Muscle of leg (tissue), 16 donors: ENCODE measurements at places on chromosomes 6 and 20. TPM values are rescaled to one million over a fixed set of nuclear protein-coding genes. Genes with fewer than 3 reads are reported as not detected.
A peak's percentile ranks its signal among the peaks of the same experiment; 100 is the strongest.

DNA sequence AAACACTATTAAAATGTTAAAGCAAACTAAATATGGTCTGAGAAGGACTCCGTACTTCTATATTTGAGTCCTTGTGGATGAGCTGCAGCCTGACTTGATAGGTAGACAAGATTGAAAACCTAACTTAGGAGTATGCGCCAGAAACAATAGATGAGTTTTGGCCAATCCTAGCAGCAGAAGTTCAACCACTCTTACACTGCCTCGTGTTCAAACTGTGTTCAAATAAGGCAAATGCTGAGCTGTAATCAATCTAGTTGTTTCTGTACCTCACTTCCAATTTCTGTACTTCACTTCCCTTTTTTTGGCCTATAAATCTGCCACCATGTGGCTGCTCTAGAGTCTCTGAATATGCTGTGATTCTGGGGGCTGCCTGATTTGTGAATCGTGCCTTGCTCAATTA lies 13.2 kb upstream of the SERINC1 start:
- H3K27ac ChIP-seq = no peak overlapping the region
- H3K4me3 ChIP-seq = no peak overlapping the region
- H3K27me3 ChIP-seq = no peaks in the 10 kb centered on the region
- H3K4me1 ChIP-seq = no peaks in the 10 kb centered on the region

DNA sequence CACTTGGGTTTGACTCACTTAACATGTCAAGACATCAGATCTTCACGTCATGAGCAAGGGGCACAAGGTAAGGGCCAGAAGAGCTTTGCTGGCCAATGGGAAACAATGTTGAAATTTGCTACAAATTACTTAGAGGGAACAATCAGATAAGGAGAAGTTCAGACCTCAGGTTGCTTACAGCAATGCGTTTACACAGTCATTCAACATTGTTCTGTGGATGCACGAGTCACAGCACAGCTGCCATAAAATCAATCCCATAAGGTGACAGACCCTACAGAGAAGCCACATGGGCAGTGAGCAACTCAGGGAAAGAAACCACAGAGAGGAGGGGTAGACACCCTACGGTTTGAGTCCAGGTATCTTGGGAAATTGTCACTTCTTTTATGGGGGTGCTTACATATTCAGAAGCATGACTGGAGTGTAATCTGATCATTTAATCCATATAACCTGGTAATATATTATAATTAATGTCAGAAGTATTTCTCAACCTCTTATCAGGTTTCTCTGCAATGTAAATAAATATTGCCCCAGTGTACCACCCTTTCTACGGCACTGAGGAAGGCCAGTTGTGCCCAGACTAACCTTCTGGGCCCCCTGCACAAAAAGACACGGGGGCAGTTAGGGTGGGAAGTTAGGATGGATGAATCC lies 2.3 kb upstream of the SLC22A2 start:
- peaks cover 11% of the 10 kb centered on the region for H3K4me1 ChIP-seq
- no peak overlapping the region for H3K4me3 ChIP-seq
- no peaks in the 10 kb centered on the region for H3K27me3 ChIP-seq
- no peak overlapping the region for H3K27ac ChIP-seq

GRCh38 chr6:144265390-144265789 lies 19.7 kb upstream of the UTRN start:
- peak overlapping the region; percentile 83 for H3K27ac ChIP-seq
- no peak overlapping the region for H3K4me3 ChIP-seq

- no peak overlapping the region for H3K27ac ChIP-seq
- H3K4me3 ChIP-seq = no peak overlapping the region
- H3K4me1 ChIP-seq = peaks cover 2% of the 10 kb centered on the region
- H3K27me3 ChIP-seq = no peaks in the 10 kb centered on the region
- no peak for DNase-seq
- peaks cover 34% of the 10 kb centered on the region for H3K36me3 ChIP-seq
Observed at GRCh38 chr6:26404546-26404945, 2.5 kb downstream of the BTN3A1 start.

DNA sequence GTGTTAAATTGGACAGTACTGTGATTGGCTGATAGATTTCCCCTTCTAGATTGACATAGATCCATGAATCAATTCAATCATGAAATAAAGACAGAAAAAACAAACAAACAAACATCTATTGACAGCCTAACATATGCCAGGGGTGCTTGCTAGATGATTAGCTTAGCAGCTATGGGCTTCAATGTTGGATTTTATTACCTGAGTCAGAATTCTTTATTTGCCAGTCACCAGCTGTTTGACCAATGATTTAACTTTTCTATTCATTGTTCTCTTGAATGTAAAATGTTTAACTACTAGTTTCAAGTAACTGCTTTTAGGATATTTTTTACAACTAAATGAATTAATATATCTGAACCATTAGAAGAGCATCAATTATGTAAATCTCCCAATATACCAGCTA lies 901.3 kb upstream of the CITED2 start:
- no peaks in the 10 kb centered on the region for H3K36me3 ChIP-seq
- H3K27me3 ChIP-seq = no peaks in the 10 kb centered on the region
- no peak overlapping the region for H3K27ac ChIP-seq
- no peak for DNase-seq

GRCh38 chr6:132936646-132937045 lies 122.3 kb downstream of the RPS12 start:
- H3K27me3 ChIP-seq = no peaks in the 10 kb centered on the region
- no peak overlapping the region for H3K27ac ChIP-seq
- H3K4me1 ChIP-seq = peaks cover 10% of the 10 kb centered on the region
- no peaks in the 10 kb centered on the region for H3K36me3 ChIP-seq
- DNase-seq = no peak

- peak; percentile 45 for DNase-seq
- no peaks in the 10 kb centered on the region for H3K36me3 ChIP-seq
- H3K4me3 ChIP-seq = no peak overlapping the region
- H3K27ac ChIP-seq = no peak overlapping the region
- no peaks in the 10 kb centered on the region for H3K4me1 ChIP-seq
Observed at GRCh38 chr20:60857708-60858107, 394.4 kb upstream of the CDH4 start.

- H3K36me3 ChIP-seq = no peaks in the 10 kb centered on the region
- no peak for DNase-seq
- H3K4me1 ChIP-seq = peaks cover 16% of the 10 kb centered on the region
Observed at GRCh38 chr20:821731-822065, 11.8 kb upstream of the FAM110A start.

GRCh38 chr20:23048283-23049200 lies 930 bp downstream of the THBD start:
- peaks cover 50% of the 10 kb centered on the region for H3K27me3 ChIP-seq
- peak; percentile 56 for DNase-seq
- no peaks in the 10 kb centered on the region for H3K36me3 ChIP-seq
- H3K27ac ChIP-seq = peak overlapping the region; percentile 69
- peaks cover 51% of the 10 kb centered on the region for H3K4me1 ChIP-seq
- H3K4me3 ChIP-seq = peak overlapping the region; percentile 51

GRCh38 chr20:54017846-54018245 lies 52.5 kb downstream of the BCAS1 start:
- H3K36me3 ChIP-seq = no peaks in the 10 kb centered on the region
- H3K27me3 ChIP-seq = no peaks in the 10 kb centered on the region
- peak; percentile 72 for DNase-seq
- H3K4me3 ChIP-seq = no peak overlapping the region
- H3K27ac ChIP-seq = no peak overlapping the region
- H3K4me1 ChIP-seq = peaks cover 3% of the 10 kb centered on the region

- no peak overlapping the region for H3K27ac ChIP-seq
- peaks cover 75% of the 10 kb centered on the region for H3K27me3 ChIP-seq
- no peaks in the 10 kb centered on the region for H3K36me3 ChIP-seq
- no peak for DNase-seq
Observed at GRCh38 chr6:149940672-149940982, 1.2 kb upstream of the ULBP2 start.

GRCh38 chr6:157961153-157961831 lies 20.4 kb upstream of the SYNJ2 start:
- no peak for DNase-seq
- peaks cover 7% of the 10 kb centered on the region for H3K4me1 ChIP-seq
- H3K4me3 ChIP-seq = no peak overlapping the region
- no peak overlapping the region for H3K27ac ChIP-seq
- no peaks in the 10 kb centered on the region for H3K27me3 ChIP-seq

DNA sequence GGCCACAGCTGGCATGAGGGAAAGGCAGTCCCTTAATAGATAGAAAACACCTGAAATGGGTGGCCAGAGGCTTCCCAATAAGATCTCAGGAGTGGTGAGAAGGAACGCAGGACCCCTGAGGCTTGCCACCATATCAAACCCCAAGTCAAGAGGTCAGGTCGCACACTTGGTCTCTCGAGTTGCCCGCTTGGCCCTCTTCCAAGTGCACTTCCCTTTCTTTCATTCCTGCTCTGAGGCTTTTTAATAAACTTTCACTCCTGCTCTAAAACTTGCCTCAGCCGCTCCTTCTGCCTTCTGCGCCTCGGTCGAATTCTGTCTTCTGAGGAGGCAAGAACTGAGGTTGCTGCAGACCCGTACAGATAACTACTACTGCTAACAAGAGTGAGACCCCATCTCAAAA lies 64.2 kb downstream of the SLC2A10 start:
- no peaks in the 10 kb centered on the region for H3K36me3 ChIP-seq
- no peak overlapping the region for H3K27ac ChIP-seq
- H3K27me3 ChIP-seq = peaks cover 4% of the 10 kb centered on the region
- no peak overlapping the region for H3K4me3 ChIP-seq
- no peaks in the 10 kb centered on the region for H3K4me1 ChIP-seq

DNA sequence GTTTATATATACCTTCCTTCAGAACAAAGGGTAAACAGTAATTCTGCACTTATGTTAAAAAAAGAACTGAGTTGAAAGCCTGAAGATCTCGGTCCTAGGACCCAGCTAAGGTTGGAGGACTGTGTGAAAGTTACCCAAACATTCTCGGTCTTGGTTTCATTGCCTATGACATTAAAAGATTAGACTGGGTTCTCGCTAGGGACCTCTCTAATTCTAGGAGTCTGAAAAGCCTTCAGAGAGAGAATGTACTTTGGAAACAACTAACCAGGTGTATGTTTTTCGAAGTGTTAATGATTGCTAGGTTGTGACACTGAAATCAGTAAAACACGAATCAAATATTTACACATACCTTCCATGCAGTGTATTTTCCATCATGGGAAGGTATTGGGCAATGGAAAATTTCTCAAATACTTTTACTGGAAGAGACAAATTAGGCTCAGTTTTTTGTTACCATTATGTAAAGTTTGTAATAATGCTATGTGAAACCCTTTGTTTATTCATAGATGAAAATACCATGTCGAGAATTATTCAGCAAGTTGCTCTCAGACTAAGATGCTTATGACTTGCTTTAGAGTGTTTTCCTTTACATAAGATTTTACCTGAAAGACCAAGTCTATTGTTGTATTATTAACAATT lies 113.7 kb upstream of the LOC128125822 start:
- no peaks in the 10 kb centered on the region for H3K27me3 ChIP-seq
- no peak overlapping the region for H3K27ac ChIP-seq
- H3K36me3 ChIP-seq = no peaks in the 10 kb centered on the region
- no peak for DNase-seq
- no peak overlapping the region for H3K4me3 ChIP-seq

GRCh38 chr6:163960128-163960527 lies 545.6 kb downstream of the QKI start:
- no peak overlapping the region for H3K27ac ChIP-seq
- no peak overlapping the region for H3K4me3 ChIP-seq
- DNase-seq = no peak

GRCh38 chr6:6674872-6675271 lies 86.4 kb downstream of the LY86 start:
- H3K4me3 ChIP-seq = no peak overlapping the region
- no peaks in the 10 kb centered on the region for H3K36me3 ChIP-seq

DNA sequence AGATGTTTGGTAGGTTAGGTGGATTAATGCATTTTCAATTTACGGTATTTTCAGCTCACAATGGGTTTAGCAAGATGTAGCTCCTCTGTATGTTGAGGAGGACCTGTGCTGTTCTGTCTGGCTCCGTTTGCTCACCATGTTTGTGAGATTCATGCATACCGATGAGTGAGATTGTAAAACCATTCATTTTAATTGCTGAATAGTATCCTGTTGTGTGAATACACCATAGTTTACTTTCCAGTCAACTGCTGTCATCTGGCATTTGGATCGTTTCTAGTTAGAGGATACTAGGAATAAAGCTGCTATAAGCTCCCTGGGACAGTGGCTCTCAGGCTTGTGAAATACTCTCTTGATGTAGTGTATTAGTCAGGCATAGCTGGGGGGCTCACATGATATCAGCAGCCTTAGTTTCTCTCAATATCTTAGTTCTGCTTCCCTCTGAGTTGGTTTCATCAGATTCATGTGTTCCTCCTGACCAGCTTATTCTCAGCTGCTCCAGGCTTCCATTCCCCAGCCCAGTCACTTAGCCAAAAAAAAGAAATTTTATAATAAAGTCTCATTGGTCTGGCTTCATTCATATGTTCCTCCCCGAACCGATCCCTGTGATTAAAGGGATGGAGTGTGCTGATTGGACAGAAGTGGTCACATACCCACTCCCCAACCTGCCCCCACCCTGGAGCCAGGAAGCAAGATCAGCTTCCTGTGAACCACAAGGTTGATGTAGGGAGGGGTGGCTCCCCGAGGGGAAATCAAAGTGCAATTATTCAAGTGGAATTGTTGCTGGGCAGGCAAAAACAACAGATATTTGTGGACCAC lies 10.9 kb upstream of the B4GALT5 start:
- H3K36me3 ChIP-seq = no peaks in the 10 kb centered on the region
- H3K4me1 ChIP-seq = no peaks in the 10 kb centered on the region
- H3K27me3 ChIP-seq = no peaks in the 10 kb centered on the region

- no peak overlapping the region for H3K27ac ChIP-seq
- no peak overlapping the region for H3K4me3 ChIP-seq
- no peak for DNase-seq
- peaks cover 5% of the 10 kb centered on the region for H3K27me3 ChIP-seq
- no peaks in the 10 kb centered on the region for H3K36me3 ChIP-seq
Observed at GRCh38 chr6:157223021-157223430, 100.3 kb downstream of the TMEM242 start.

DNA sequence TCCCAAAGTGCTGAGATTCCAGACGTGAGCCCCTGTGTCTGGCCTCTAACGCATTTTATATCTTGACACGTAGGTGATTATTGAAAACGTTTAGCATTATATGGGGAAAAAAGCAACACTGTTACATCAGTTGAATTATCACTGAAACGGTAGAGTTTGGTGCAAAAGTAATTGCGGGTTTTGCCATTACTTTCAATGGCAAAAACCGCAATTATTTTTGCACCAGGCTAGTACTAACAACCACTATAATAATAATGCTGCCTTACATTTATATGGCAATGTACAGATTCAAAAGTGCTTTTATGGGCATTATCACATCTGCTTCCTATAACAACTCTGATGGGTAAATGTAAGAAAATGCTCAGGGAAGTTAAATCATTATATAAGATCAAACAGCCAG lies 57.3 kb downstream of the OPRM1 start:
- DNase-seq = no peak
- H3K4me3 ChIP-seq = no peak overlapping the region
- H3K4me1 ChIP-seq = no peaks in the 10 kb centered on the region

ADGRF4 gene
- not detected for polyA plus RNA-seq

TNFRSF6B gene
- polyA plus RNA-seq = 1.9 TPM

KCNK5 gene
- polyA plus RNA-seq = 0.71 TPM

PPP1R16B gene
- 4.2 TPM for polyA plus RNA-seq

CALHM6 gene
- polyA plus RNA-seq = 3.1 TPM

PFDN6 gene
- 46.3 TPM for polyA plus RNA-seq

SIRPG gene
- not detected for polyA plus RNA-seq

CFAP61 gene
- 3.9 TPM for polyA plus RNA-seq

NEURL2 gene
- 10.3 TPM for polyA plus RNA-seq

RAMACL gene
- polyA plus RNA-seq = 0.15 TPM

FRK gene
- polyA plus RNA-seq = 0.45 TPM
